CD8-positive, alpha-beta T cell (primary cell): ENCODE measurements at places on chromosomes 6 and 20.

DNA sequence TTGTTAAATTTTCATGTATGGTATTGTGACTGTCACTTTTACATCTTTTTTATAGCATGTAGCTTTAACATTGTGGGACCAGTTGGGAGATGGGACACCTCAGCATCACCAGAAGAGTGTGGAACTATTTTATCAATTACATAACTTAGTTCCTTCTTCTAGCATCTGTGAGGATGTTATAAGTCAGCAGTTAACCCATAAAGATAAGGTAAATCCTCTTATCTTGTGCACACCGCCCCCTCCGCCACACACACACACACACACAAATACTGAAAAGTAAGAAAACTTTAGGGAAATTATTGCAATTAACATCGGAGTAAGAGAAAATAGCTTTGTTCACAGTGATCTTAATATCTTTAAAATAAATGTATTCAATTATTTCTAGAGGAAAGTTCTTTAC is 60.9 kb downstream of the PGM3 start:
- DNase-seq, result no peak

DNA sequence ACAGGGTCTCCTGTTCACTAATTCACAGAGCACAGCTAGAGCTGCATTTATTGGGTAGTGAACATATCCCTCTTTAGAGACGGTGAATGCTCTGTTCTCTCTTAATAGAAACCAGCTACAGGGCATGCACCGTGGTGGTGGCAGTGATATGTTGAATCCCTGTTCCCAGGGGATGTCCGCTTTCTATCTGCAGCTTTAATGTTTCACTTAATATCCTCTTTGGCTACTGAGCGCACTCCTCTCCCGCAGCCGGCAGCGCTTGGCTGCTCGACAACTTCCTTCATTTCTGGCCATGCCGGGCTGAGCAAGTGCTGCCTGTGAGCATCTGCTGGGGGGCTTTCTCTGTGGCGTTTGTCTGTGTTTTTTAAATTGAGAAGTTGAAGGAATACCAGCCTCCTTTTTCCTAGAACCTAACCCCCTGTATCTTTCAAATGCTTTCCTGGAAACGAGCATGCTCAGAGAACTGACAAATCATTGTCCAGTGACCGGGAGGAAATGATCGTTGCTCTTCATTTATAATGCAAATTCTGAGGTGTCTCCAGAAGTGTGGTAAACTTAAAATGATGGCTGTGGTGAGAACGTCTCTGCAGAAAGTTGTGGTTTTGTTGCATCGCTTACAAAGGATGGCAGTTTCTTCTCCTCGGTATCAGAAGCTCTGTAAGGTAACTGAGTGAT is 297.9 kb downstream of the UTRN start:
- DNase-seq, result peak; percentile 33

- DNase-seq, result no peak
Measured at GRCh38 chr6:75530696-75531095, 37.1 kb upstream of the FILIP1 start.

GRCh38 chr6:124433387-124434160 is 528.7 kb upstream of the RNF217 start:
- DNase-seq, result no peak

- no peak for DNase-seq
Measured at GRCh38 chr6:139019722-139020121, 8.8 kb upstream of the ABRACL start.

DNA sequence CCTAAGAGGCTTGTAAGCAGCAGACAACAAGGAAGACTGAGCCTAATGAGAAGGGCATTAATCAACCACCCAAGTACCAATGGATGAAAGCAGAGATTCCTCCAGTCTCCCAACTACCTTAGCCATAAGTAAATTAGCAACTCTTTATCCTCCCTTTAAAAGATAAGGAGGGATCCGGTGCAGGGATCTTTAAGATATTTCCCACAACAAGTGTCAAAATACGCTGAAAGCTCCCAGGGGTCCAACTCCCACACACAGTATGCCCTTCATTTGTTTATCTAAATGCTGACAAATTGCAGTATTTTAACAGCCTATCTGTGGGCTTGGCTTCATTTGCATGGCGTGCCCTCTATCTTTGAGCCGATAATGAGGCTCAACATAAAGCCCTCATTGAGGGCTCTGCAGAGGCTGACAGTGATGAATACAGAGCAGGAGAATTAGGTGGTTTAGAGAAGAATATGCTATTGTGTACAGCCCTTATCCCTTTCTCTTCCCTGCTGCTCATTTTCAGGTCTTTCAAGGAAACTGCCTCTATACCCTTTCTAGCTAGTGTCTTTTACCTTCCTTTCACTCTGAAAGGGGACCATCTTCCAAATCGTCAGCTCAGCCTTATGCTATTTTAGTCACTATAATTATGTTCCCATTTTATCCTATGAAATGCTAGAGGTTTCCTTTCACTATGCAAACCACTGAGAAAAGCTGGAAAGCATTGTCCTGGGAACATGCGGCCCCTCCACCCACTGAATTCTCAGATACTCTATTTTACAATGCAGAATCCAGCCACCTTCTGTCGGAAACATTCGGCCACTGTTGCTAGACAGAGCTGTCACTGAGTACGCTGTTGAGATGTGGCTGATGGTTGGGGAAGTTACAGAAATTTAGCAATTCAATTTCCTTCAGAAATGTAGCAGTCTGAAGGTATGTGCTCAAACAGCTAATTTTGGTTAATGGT is 575.2 kb upstream of the JAG1 start:
- no peak for DNase-seq

GRCh38 chr6:11798096-11798495 is 19.5 kb upstream of the ADTRP start:
- DNase-seq, result no peak

DNA sequence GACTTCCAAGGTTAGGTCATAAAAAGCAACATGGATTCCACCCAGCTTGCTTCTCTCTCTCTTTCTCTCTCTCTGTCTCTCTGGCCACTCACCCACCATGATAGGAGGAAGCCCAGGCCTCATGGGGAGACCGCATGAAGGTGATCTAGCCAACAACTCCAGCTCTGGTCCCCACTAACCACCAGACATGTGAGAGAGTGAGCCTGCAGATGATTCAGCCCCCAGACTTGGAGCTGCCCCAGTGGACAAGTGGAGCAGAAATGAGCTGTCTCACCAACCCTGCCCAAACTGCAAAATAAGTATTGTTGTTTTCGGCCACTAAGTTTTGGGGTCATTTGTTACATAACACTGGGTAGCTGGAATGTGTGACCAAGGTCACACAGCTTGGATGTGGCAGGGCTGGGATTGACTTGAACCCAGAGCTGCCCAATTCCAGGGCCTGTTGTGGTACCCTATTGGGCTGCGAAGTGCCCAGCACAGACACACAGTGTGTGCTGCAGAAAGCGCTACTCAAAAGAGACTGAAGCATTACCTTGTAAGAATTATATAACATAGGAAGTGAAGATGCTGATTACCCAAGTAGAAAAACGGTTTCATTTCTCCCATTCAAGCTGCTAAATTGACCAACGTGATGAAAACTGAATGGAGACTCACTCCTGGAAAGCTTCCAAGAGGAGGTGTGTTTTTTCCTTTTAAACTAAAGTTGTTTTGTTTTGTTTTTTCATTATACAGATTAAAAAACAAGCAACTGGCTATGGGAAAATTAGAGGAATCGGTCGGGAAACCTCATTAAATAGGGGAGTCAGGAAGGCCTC is 9.1 kb upstream of the TLDC2 start:
- DNase-seq, result no peak
